ENCODE measurements at places on chromosomes 2 and 18.

DNA sequence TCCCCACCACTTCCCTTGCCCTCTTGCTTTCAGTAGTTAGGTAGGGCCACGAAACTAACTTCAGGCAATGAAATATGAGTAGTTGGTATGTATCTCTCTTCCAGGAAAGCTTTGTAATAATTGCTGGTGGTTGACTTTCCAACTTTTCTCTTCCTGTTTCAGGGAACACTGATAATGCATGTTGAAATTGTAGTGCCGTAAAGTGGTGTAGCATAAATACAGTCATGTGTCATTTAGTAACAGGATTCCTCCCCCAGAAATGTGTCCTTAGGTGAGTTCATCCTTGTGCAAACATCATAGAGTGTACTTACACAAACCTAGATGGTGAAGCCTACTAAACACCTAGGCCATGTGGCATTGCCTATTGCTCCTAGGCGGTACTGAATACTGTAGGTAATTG is 429.2 kb downstream of the PID1 start:
- DNase-seq: no peak

DNA sequence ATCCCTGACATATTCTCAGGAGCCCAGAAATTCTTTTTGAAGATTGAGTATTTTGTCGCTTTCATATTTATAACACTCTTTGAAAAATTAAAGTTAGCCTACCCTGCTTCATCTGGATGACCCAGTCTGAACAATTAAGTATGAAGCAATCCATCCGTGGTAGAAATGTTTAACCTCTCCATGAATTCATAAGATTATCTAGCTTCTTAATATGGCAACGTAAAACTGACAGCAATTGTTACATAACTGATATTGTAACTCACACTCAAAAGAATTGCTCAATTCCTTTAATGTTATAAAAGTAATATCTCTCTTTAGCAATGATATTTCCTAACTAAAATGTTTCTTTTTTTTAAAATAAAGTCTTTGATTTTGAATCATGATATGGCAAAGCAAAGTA is 7.2 kb upstream of the ABCA12 start:
- DNase-seq: no peak

- no peak for DNase-seq
Measured at GRCh38 chr18:44062345-44062744, 618.3 kb upstream of the SETBP1 start.

- no peak for DNase-seq
Measured at GRCh38 chr2:138897274-138897673, 117.1 kb upstream of the NXPH2 start.

- DNase-seq: no peak
Measured at GRCh38 chr2:104746299-104746698, 107.6 kb upstream of the POU3F3 start.

GRCh38 chr18:36279001-36279400 is 18.5 kb upstream of the FHOD3 start:
- no peak for DNase-seq

DNA sequence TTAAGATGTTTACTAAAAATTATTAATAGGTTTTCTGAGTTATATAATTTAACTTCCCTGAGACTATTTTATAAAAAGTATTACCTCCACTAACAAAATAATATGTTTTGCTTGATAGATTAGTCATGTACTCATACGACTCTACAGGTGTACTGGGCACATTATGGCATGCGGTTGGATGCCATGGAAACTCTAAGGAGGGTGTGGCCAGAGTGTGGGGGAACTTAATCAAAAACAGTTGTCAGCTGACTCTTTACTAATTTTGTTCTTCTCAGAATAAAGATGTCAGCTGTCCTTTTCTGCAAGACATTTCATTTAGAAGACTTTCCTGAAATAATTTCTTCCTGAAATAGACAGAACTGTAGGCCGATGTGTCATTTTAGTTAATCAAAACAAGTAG is 228.3 kb upstream of the SIX3 start:
- DNase-seq: no peak

DNA sequence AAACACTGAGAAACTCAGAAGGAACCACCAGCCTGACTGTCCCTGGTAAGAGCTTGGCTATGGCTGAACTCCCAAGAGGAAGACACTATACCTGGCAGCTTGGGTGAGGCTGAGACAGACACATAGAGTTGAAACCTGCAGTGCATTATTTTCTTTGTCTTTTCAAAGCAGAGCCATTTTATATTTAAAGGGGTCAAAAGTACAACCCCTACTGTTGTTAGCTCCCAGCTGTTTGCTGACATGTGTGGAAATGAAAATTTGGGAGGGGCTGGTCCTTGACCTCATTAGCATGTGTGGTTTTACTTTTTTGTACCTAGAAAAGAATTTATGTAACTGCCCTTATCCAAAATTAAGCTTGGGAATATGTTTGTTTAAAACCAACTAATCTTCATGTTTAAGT is 309.0 kb downstream of the RPRM start:
- no peak for DNase-seq

- DNase-seq: no peak
Measured at GRCh38 chr2:120464448-120464931, 118.6 kb downstream of the INHBB start.

GRCh38 chr18:1994471-1994870 is 576.8 kb downstream of the METTL4 start:
- no peak for DNase-seq

GRCh38 chr2:76491503-76491902 is 780.8 kb upstream of the GCFC2 start:
- no peak for DNase-seq

DNA sequence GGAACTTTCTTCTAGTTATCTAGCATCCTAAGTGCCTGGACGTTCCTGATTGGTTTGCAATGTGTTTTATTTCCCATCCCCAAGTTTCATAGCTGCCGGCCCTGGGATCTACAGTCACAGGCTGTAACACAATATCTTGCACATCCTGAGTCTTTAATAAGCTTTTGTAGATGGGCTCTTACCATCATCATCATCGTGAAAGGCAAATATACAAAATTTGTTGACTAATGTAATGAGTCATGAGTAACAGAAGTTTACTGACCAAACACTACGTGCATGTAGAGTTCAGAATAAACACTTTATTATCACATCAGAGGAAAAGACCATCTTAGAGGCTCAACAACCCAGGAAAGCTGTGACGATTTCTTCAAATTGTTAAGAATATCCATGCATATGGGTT is 8.1 kb upstream of the TYMS start:
- DNase-seq: no peak

DNA sequence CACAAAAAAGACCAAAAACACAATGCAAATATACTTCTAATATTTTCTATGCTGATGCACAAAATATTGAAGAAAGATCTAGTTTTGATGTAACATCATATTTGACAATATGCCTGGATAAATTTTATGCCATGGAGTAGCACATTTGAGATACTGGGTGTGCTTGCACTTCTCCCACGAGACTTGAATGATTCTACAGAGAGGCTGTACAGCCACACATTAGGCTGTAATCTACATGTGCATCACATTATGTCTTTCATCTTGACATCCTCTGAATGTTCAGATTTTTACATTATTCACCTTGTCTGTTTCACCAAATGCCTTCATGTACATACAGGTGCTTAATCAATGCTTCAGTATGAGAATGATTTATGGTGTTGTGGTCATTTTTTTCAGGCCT is 756.4 kb upstream of the CDH7 start:
- DNase-seq: no peak

DNA sequence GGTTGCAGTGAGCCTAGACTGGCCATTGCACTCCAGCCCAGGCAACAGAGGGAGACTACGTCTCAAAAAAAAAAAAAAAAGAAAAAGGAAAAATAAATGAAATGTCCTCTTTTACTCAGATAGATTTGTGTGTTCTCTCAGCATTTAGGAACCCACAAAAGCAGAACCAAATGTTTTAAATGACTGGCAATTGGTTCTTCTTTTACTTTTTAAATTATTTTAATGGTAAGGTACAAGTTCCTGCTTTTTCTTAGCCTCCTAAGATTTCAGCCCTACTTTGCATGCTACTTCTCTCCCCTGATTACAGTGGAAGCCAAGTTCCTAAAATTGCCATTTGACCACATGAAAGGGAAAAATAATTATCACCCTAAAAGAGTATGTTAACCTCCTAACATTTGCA is 23.5 kb downstream of the SRSF7 start:
- DNase-seq: no peak

GRCh38 chr2:240527153-240527750 is 30.5 kb downstream of the ANKMY1 start:
- DNase-seq: no peak

- no peak for DNase-seq
Measured at GRCh38 chr2:10584843-10585475, 104.8 kb downstream of the NOL10 start.

- no peak for DNase-seq
Measured at GRCh38 chr2:195162194-195162593, 494.8 kb upstream of the SLC39A10 start.

DNA sequence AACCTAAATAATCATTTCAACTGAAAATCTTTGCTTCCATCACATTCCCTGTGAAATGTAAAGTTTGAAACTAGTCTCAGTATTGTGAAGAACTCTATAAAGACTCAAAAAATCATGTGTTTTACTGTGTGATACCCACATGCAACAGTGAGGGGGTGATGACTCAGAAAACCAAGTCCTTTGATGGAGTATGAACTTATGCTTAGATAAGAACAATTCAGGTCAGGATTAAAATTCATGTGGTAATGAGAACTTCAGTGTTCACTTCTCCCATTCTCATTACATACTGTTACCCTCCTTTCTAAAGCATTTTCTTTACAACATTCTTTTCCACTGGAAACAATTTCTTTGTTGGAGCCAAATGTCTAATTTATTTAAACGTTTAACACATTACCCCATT is 360.2 kb downstream of the FSIP2 start:
- DNase-seq: no peak

GRCh38 chr2:144310889-144311608 is 208.9 kb downstream of the ZEB2 start:
- DNase-seq: no peak

- no peak for DNase-seq
Measured at GRCh38 chr18:72063001-72063400, 481.1 kb downstream of the CBLN2 start.

- no peak for DNase-seq
Measured at GRCh38 chr2:108629417-108629816, 89.9 kb upstream of the RANBP2 start.

GRCh38 chr2:159497256-159497655 is 119.1 kb downstream of the BAZ2B start:
- no peak for DNase-seq

GRCh38 chr2:174014699-174015070 is 49.5 kb upstream of the SP3 start:
- no peak for DNase-seq

DNA sequence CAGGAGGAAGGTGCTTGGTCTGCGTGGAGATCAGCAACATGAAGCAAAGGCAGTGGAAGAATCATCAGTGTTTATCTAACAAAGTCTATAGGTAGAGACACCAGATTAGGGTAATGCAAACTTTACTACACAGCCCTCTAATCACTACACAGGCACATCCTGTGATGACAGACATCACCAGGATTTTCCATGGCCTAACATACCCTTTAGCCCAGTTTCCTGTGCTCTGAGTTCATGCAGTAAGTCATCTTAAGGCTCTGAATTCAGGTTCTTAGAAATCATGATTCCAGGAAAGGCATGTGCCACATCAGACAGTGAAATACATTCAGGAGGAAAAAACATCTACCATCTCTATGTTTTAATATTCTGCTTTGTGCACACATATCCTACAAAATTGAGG is 708.5 kb upstream of the SLC8A1 start:
- DNase-seq: no peak

GRCh38 chr18:35345460-35345921 is 1.3 kb upstream of the ZNF24 start:
- DNase-seq: no peak

GRCh38 chr18:7980136-7980535 is 413.0 kb downstream of the PTPRM start:
- DNase-seq: no peak

DNA sequence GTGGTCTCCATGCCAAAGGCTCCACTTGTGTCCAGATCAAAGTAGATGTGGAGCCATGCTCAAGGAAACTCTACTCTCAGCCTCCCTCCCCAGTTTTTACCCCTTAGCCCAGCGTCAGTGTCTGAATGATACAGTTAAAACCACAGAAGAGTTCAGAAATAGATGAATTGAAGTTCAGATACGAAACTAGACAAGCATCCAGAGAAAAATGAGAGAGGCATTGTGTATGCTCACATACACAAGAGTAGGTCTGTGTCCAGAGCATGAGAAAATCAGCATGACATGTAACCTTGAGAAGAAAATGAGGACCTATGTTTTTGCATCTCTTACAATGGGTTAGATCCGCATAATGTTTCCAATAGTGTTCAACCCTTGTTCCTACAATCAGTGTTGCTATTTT is 612.8 kb upstream of the PKDCC start:
- DNase-seq: no peak

- DNase-seq: no peak
Measured at GRCh38 chr2:117523267-117523666, 291.2 kb upstream of the DDX18 start.

GRCh38 chr2:226699321-226699720 is 100.3 kb downstream of the IRS1 start:
- no peak for DNase-seq

DNA sequence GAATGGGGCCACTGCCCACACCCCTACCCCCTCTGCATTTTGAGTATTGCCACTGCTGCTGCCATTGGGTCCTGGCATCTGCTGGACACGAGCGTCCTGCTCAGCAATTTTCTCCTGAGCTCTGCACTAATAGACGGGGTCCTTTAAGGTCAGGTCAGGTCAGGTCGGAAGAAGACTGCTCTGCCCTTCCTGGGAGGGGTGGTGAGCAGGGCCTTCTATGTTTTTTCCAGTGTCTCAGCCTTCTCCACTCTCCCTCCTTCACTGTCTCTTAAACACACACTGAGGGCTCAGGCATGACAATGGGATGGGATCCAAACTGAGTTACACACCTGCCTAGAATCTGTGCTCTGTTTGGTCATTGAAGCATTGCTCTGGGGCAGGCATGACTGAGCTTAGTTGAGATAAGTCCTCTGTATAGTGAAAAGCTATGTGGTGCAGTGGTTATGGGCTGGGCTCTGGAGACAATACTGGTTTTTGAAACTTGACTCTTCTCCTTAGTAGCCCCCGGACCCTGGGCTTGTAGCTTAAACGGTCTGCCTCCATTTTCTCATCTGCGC is 10.6 kb downstream of the MYO1B start:
- no peak for DNase-seq

GRCh38 chr2:52810460-52810859 is 957.1 kb upstream of the CHAC2 start:
- no peak for DNase-seq

GRCh38 chr2:109125593-109126500 is 3.2 kb upstream of the SH3RF3 start:
- no peak for DNase-seq

GRCh38 chr2:100893392-100894104 is 73.6 kb downstream of the NPAS2 start:
- no peak for DNase-seq

GRCh38 chr2:164911832-164912231 is 43.5 kb downstream of the SLC38A11 start:
- no peak for DNase-seq

GRCh38 chr2:144328938-144329337 is 191.0 kb downstream of the ZEB2 start:
- DNase-seq: no peak

Data from stimulated activated CD8-positive, alpha-beta memory T cell treated with anti-CD3 and anti-CD28 coated beads, Interleukin-2, amount 100 ng/mL, for 1 hour (primary cell).